Cardiac atrium fibroblast (primary cell): ENCODE measurements at places on chromosomes 5 and 9. TPM values are rescaled to one million over a fixed set of nuclear protein-coding genes. Genes with fewer than 3 reads are reported as not detected.

The SPEF2 gene
- total RNA-seq: 0.81 and 1.1 TPM in 2 replicates

The ZNF354C gene
- total RNA-seq: 3.4 and 3.8 TPM in 2 replicates

The ANKRD31 gene
- total RNA-seq: 0.54 TPM in 1 of 2 replicates, not detected in the other

The ADGRV1 gene
- 0.81 TPM in 1 of 2 replicates, not detected in the other for total RNA-seq

The CHSY3 gene
- 9.9 and 10.9 TPM in 2 replicates for total RNA-seq

The INSL4 gene
- not detected in 2 replicates for total RNA-seq

The SUB1 gene
- 144 and 172 TPM in 2 replicates for total RNA-seq

The BTNL8 gene
- not detected in 2 replicates for total RNA-seq

The MAT2B gene
- total RNA-seq: 41.3 and 45.0 TPM in 2 replicates

The TLE4 gene
- total RNA-seq: 17.7 and 37.6 TPM in 2 replicates

The SPATA31D4 gene
- not detected in 2 replicates for total RNA-seq

The CENPP gene
- 0.36 and 11.2 TPM in 2 replicates for total RNA-seq

The SLC35D2 gene
- total RNA-seq: 11.6 and 15.6 TPM in 2 replicates

The COL27A1 gene
- 5.8 and 10.3 TPM in 2 replicates for total RNA-seq

The ECSCR gene
- total RNA-seq: 25.4 and 28.2 TPM in 2 replicates

The ADAMTS19 gene
- 0.54 and 2.1 TPM in 2 replicates for total RNA-seq
